Astrocyte of the cerebellum (primary cell): ENCODE measurements at places on chromosomes 2 and 18.

DNA sequence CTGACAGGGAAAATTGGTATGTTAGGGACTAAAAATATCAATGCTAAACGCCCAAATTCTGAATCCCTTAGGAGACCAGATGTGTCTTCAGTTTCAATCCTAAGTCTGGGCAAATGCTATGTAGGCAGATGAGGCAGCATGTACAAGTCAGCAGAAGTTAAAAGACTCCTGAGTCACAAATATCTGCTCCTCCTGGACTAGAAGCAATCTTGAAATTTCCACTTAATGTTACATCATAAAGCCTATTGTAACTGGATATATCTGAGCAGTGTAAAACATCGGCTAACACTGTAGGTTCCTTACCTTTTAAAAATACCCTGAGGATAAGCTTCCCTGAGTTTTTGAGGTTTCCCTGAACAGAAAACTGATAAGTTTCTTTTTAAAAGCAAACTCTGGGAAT, 1087.6 kb upstream of the PIK3C3 start:
- DNase-seq: no peak

GRCh38 chr18:46433121-46433826, 223.7 kb downstream of the LOXHD1 start:
- DNase-seq: no peak

DNA sequence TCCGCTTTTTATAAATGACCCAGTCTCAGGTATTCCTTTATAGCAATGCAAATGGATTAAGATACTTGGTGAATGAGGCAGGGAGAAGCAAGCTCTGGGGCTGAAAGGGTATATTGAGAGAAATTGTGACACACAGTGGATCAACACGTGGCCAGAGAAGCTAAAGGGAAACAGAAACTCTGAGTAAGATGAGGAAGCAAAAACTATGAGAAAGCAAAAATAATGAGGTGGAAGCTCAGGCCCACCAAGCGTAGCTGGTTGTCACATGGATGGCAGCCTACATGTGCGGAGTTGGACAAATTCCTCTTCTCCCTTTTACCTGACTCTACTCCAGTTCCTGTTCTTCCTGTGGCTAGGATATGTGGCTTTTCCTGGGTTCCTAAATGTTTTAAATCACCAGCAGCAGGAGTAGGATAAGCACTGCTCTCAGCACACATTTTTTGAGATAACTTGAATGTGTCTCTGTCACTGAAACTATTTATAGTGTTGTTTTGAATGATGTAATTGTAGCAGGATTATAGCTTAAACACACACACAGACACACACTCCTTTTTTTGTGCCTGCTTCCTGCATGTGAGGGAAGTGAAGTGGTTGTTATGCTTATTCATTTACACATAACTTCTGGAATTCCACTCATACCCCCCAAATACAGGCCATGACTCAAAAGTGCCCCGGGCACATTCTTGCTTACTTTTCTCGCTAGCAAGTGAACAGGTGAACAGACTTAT, 30.1 kb upstream of the EPC2 start:
- peak; percentile 27 for DNase-seq

- DNase-seq: no peak
These were observed 332.4 kb downstream of the GBX2 start for GRCh38 chr2:235835810-235836209.

- DNase-seq: no peak
These were observed 65.8 kb downstream of the DCDC2C start for GRCh38 chr2:3768960-3769765.
